Calu3 (cell line): ENCODE measurements at places on chromosomes 7 and 10. TPM values are rescaled to one million over a fixed set of nuclear protein-coding genes. Genes with fewer than 3 reads are reported as not detected.

- no peak overlapping the region for H3K27ac ChIP-seq
- no peaks in the 10 kb centered on the region for H3K36me3 ChIP-seq
- H3K4me3 ChIP-seq, result no peak overlapping the region
- H3K27me3 ChIP-seq, result no peaks in the 10 kb centered on the region
Measured at GRCh38 chr10:110812583-110812982, 59.1 kb upstream of the PDCD4 start.

DNA sequence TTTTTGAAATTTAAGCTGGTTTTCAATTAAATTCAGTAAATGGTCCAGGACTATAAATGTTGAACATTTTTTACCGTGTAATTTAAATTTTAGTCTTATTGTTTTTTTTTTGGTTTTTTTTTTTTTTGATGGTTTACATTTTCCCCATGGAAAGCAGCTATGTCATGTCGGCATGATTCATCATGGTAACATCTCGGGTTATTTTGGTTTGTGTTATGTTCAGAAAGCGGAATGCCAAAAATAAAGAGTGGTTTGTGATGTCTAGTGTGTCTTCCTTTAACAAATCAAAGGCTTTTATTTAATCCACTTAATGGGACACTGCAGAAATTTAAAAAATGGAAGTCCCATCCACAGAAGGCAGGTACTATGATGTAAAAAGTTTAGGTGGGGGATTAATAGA is 58.5 kb downstream of the TRUB1 start:
- H3K27ac ChIP-seq, result no peak overlapping the region
- H3K4me1 ChIP-seq, result no peaks in the 10 kb centered on the region
- no peaks in the 10 kb centered on the region for H3K27me3 ChIP-seq
- H3K4me3 ChIP-seq, result no peak overlapping the region
- DNase-seq, result no peak

The LIPM gene
- not detected in 2 replicates for total RNA-seq

DNA sequence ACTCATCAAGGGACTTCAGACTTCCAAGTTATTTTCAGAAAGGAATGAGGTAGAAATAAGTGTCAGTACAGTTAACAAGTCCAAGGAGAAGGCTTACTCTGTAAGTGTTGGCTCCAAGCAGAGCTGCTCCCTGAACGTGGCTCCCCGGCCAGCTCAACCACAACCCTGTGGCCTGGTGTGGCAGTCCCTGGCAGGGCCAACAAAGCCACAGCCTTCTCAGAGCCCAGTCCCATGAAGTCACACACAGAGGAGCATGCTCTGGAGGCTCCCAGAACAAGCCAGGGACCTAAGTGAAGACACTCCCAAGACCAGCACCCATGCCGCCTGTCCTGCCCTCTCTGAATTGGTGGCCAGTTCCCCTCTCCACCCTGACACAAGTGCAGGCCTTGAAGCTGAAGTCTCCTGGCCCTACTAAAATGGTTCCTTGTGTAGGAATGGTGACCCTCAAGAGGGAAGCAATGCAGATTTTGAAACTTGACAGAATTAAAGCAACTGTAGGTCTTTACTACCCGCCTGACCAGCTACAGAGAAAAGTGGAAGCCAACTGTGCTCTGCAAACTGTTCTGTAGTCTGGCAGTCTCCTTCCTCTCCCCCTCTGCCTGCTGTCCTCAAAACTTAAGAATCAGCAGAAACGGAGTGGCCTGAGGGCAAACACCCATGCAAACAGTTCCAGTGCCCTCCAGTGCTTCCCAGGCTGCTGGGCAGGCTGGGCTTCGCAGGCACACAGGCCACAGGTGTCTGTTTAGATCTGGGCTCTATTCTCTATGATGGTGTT is 51.1 kb downstream of the NOD1 start:
- no peaks in the 10 kb centered on the region for H3K27me3 ChIP-seq
- no peak overlapping the region for H3K27ac ChIP-seq
- H3K4me3 ChIP-seq, result no peak overlapping the region
- peaks cover 13% of the 10 kb centered on the region for H3K4me1 ChIP-seq

The C7orf33 gene
- total RNA-seq, result not detected in 2 replicates

DNA sequence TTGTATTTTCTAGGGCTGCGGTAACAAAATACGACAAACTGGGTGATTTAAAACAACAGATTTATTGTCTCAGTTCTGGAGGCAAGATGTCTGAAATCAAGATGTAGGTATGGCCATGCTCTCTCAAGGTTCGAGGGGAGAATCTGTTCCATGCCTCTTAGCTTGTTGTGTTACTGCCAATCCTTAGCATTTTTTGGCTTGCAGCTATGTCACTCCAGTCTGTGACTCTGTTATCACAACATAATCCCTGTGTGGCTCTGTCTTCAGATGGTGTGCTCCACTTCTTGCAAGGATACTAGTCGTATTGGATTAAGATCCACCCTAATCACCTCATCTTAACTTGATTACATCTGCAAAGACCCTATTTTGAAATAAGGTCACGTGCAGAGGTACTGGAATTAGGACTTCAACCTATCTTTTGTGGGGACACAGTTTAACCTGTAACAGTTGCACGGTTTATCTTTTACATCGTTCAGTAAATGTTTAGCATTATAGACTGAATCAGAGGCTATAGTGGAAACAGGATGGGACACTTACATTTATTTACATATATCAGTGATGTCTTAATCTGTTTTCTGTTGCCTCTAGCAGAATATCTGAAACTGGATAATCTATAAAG is 3.1 kb downstream of the C1GALT1 start:
- H3K27me3 ChIP-seq, result no peaks in the 10 kb centered on the region
- peaks cover 27% of the 10 kb centered on the region for H3K4me1 ChIP-seq

The OR2A5 gene
- not detected in 2 replicates for total RNA-seq

GRCh38 chr10:2439000-2439399 is 628.3 kb upstream of the PFKP start:
- H3K4me1 ChIP-seq, result no peaks in the 10 kb centered on the region
- no peak overlapping the region for H3K4me3 ChIP-seq
- H3K27me3 ChIP-seq, result no peaks in the 10 kb centered on the region
- DNase-seq, result no peak
- H3K27ac ChIP-seq, result no peak overlapping the region
- H3K36me3 ChIP-seq, result no peaks in the 10 kb centered on the region

GRCh38 chr7:43124388-43124787 is 11.9 kb downstream of the HECW1 start:
- peaks cover 30% of the 10 kb centered on the region for H3K27me3 ChIP-seq
- no peak for DNase-seq
- H3K4me3 ChIP-seq, result no peak overlapping the region
- H3K36me3 ChIP-seq, result no peaks in the 10 kb centered on the region
- no peak overlapping the region for H3K27ac ChIP-seq

The TRIM4 gene
- total RNA-seq, result 15.9 and 16.9 TPM in 2 replicates

- H3K36me3 ChIP-seq, result peaks cover 5% of the 10 kb centered on the region
- no peak overlapping the region for H3K27ac ChIP-seq
- peaks cover 7% of the 10 kb centered on the region for H3K4me1 ChIP-seq
- DNase-seq, result no peak
Measured at GRCh38 chr7:112484671-112485167, 3.9 kb downstream of the LSMEM1 start.

GRCh38 chr10:12949248-12949647 is 52.3 kb downstream of the CCDC3 start:
- H3K4me3 ChIP-seq, result no peak overlapping the region
- H3K27me3 ChIP-seq, result peaks cover 86% of the 10 kb centered on the region
- no peak for DNase-seq
- no peaks in the 10 kb centered on the region for H3K36me3 ChIP-seq

DNA sequence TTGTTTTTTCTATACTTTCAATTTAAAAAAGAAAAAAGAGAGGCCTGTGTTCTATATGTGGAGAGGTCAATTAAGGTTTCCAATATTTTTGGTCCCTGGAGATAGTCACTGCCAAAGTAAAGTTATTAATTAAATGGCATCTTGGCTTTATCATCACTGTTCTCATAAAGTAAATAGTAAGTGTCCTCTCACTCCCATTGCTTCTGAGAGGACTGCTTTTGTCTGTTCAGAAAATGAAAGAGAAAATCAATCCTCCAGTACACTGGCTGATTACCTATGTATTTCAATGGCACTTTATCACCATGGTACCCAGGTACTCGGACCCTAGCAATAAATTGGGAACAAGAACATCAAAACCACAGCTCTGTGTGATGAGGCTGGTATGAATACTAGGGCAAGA is 94.0 kb downstream of the RNLS start:
- no peaks in the 10 kb centered on the region for H3K27me3 ChIP-seq
- DNase-seq, result no peak
- H3K4me3 ChIP-seq, result no peak overlapping the region
- no peaks in the 10 kb centered on the region for H3K4me1 ChIP-seq
- H3K27ac ChIP-seq, result no peak overlapping the region

- H3K36me3 ChIP-seq, result no peaks in the 10 kb centered on the region
- no peak overlapping the region for H3K27ac ChIP-seq
- DNase-seq, result no peak
- no peaks in the 10 kb centered on the region for H3K4me1 ChIP-seq
- H3K27me3 ChIP-seq, result no peaks in the 10 kb centered on the region
- H3K4me3 ChIP-seq, result no peak overlapping the region
Measured at GRCh38 chr7:157851501-157852067, 514.8 kb downstream of the DNAJB6 start.

DNA sequence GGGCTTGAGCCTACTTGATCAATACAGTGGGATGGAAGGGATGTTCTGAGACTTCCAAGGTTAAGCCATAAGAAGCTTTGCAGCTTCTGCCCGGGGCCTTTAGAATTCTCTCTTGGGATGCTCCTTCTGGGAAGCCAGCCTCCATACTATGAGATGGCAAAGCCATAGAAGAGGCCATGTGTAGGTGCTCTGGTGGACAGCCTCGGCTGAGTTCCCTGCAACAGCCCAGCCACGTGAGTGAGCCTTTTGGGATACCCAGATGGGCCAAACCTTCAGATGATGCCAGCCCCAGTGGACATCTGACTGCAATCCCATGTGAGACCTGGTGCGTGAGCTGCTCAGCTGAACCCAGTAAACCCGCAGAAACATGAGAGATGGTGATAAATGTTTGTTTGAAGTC is 370.6 kb downstream of the RPS24 start:
- no peak for DNase-seq
- H3K27me3 ChIP-seq, result peaks cover 93% of the 10 kb centered on the region
- no peak overlapping the region for H3K4me3 ChIP-seq
- H3K27ac ChIP-seq, result no peak overlapping the region
- peaks cover 7% of the 10 kb centered on the region for H3K4me1 ChIP-seq

DNA sequence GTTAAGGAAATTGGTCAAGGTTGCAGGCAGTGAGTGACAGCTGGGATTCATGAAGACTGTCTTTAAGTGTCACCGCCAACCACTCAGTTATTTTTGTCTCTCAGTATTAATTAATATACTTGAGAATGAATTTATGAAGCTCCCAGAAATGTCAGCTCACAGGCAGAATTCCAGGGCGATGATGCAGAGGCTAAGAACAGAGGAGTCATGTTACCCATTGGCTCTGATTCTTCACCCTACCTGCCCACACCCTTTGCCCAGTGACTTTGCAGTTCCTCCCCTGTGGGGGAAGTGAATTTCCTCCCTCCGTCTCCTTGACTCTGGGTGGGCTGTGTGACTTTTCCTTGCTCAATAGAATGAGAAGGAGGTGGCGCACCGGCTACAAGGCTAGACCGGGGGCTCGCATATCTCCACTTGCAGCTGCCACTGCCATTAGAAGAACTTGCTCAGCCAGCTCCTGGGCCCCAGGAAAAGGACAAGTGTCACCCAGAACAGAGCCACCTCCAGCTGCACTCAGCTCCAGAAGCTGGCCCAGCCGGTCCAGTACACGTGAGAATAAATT is 157.1 kb upstream of the PRKCQ start:
- H3K36me3 ChIP-seq, result peaks cover 48% of the 10 kb centered on the region
- no peaks in the 10 kb centered on the region for H3K27me3 ChIP-seq
- peak; percentile 83 for DNase-seq

The MYPN gene
- total RNA-seq, result 0.38 and 0.56 TPM in 2 replicates

GRCh38 chr7:66301737-66302136 is 96.6 kb downstream of the TPST1 start:
- H3K4me1 ChIP-seq, result peaks cover 16% of the 10 kb centered on the region
- DNase-seq, result no peak
- no peaks in the 10 kb centered on the region for H3K36me3 ChIP-seq
- no peak overlapping the region for H3K27ac ChIP-seq
- no peaks in the 10 kb centered on the region for H3K27me3 ChIP-seq

GRCh38 chr7:13633857-13634256 is 355.6 kb downstream of the ETV1 start:
- no peak overlapping the region for H3K4me3 ChIP-seq
- no peaks in the 10 kb centered on the region for H3K27me3 ChIP-seq
- DNase-seq, result no peak

The BAIAP2L1 gene
- 55.8 and 63.8 TPM in 2 replicates for total RNA-seq

GRCh38 chr7:10300577-10300976 is 673.1 kb upstream of the PHF14 start:
- H3K4me3 ChIP-seq, result no peak overlapping the region
- H3K4me1 ChIP-seq, result peaks cover 12% of the 10 kb centered on the region
- no peak overlapping the region for H3K27ac ChIP-seq
- no peaks in the 10 kb centered on the region for H3K27me3 ChIP-seq

DNA sequence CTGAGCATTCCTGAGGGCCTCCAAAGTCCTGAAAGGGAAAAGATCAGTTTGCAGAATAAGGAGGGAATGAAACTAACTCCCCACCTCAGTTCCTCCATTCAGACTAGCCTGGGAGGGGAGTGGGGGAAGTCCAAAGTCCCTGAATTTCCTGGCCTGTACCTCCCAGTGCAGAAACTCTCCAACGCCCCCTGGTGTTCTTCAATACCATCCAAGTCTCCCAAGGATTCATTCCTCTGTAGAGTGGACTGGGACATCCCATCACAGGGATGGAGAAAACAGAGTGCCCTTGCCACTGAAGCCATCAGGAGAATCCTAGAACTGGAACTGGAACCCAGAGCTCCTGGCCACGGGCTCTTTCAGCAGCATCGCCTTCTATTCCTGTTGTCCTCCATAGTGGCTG is 1.6 kb upstream of the COL13A1 start:
- H3K4me3 ChIP-seq, result no peak overlapping the region
- H3K27me3 ChIP-seq, result peaks cover 89% of the 10 kb centered on the region
- H3K4me1 ChIP-seq, result peaks cover 9% of the 10 kb centered on the region

- peaks cover 56% of the 10 kb centered on the region for H3K4me1 ChIP-seq
- H3K4me3 ChIP-seq, result no peak overlapping the region
- DNase-seq, result no peak
- H3K27ac ChIP-seq, result peak overlapping the region; percentile 3
- no peaks in the 10 kb centered on the region for H3K36me3 ChIP-seq
- no peaks in the 10 kb centered on the region for H3K27me3 ChIP-seq
Measured at GRCh38 chr7:34064519-34065158, 159.3 kb downstream of the BMPER start.

The NPS gene
- total RNA-seq, result not detected in 2 replicates

DNA sequence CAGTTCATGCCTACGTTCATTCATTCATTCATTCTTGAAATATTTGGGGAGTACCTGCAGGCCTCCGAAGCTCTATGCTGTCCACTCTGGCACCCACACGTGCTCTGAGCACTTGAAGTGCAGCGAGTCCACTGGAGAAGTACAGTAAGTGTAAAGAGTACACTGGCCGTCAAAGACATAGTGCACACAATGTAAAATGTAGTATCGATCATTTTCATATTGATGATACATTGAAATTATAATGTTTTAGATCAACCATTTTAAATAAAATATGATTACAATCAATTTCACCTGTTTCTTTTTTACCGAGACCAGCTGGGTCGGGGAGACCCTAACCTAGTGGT is 37.0 kb upstream of the PURB start:
- H3K27me3 ChIP-seq, result peaks cover 35% of the 10 kb centered on the region
- no peak overlapping the region for H3K27ac ChIP-seq
- no peak for DNase-seq
- no peaks in the 10 kb centered on the region for H3K4me1 ChIP-seq
- H3K36me3 ChIP-seq, result peaks cover 3% of the 10 kb centered on the region

The GSTO2 gene
- total RNA-seq, result 25.7 and 26.7 TPM in 2 replicates
